ENCODE measurements at places on chromosomes 7 and 10.

DNA sequence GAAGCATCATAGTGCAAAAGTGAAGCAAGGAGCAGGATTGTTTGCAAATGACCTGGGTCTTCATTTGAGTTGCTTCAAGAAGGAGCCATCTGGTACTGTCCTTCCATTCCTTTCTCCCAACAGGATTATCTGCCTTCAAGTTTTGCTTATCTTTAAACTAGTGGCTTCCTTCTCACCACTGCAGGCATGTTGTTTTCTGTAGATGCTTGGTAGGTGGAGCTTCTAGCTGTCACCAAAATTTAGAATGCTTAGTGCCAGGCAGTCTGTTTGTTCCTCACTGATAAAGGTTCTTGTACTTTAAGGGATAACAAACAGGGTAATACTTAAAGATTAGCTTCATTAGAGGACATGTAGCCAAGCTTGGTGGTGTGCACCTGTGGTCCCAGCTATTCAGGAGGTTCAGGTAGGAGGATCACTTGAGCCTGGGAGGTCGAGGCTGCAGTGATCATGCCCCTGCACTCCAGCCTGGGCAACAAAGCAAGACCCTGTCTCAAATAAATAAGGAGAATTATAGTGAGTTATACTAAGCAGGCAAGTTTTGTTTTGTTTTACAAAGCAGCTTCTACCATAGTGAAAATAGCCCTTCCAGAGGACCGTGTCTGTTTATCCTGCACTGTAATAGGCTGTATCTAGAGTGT is 5.7 kb downstream of the ARL5B start:
- DNase-seq, result no peak

- no peak for DNase-seq
Measured at GRCh38 chr10:78258323-78259030, 224.8 kb downstream of the RPS24 start.

GRCh38 chr7:6646465-6646864 is 9.3 kb downstream of the ZNF316 start:
- DNase-seq, result no peak

GRCh38 chr10:113735913-113736312 is 15.6 kb upstream of the PLEKHS1 start:
- no peak for DNase-seq

DNA sequence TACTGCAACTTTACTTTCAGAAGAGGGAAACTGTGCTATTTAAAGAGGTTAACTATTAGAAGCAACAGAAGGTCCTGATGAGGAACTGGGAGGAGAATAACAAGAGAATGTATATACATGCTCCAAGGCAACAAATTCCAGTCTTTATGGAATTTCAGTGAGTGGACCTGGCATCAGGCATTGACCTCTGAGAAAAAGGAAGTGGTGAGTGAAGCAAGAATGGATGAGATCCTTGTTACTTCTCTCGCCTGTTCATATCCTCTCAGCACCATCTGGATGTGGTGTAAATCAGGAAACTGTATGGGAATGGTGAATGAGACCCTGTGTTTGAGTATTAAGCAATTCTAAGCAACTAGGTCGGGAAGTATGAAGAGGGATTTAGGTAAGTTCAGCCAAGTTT is 30.3 kb upstream of the KBTBD2 start:
- peak; percentile 43 for DNase-seq

DNA sequence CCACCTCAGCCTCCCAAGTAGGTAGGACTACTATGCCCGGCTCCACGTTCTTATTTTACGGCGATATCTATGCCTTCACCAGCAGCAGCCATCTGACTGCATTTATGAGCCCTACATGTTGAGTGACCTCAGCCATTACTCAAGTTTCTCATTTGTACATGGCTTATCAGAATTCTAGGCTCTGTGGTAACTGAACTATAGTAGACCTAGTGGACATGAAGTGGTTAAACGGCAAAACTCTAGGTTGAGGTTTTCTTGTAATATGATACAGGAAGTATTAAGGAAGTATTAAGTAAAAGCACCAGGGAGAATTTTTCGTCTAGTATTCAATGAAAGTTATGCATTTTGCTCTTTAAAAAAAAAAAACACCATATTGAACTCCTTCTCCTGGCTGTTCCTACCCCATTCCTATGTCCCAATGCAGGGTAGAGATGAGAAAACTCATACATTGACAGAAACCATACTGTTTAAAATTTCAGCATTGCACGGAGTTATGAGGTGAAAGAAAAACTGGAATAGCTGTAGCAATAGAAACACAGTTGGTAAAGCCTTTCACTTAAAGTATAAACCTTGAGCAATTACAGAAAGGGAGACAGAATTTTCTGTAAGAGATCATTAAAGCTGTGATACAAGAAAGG is 39.8 kb upstream of the EPC1 start:
- DNase-seq, result peak; percentile 95

DNA sequence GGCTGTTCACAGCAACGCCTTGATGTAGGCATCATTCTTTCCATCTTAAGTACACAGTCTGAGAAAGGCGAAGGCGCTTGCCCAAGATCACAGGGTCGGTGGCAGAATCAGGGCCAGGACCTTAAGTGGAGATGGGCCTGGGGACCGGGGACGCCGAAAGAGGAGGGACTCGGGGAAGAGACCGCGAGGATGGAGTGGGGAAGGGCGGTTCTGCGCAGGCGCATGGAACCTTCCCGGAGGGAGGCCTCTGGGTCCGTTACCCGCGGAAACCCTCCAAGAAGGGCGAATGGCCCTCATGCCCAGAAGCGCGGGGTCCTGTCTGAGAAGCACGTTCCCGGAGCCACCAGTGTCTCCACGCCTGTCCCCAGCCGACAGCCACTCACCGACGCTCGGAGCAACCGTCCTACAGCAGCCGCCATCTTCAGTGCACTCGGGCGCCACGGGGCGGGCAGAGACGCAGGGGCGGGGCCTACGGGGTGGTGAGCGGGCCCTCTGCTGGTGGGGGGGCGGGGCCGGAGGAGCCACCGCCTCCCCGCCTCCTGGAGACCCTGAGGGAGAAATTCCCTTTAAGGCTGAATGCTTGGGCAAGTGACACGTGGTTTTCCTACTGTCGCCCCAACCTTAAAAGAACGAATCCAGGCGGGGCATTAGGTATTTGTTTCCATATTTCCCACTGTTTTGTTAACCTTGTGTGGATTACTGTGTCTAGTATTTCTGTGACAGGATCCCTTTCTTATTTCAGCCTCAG is at the start of gene PRDX3:
PRDX3 (minus strand) TSS at position 441 of the 748 bp plus-strand sequence; CDS start at position 419, 22 bp downstream.
- DNase-seq, result peak; percentile 94

GRCh38 chr10:4075443-4075842 is 290.4 kb upstream of the KLF6 start:
- no peak for DNase-seq

- DNase-seq, result no peak
Measured at GRCh38 chr7:20354610-20355528, 24.2 kb downstream of the ITGB8 start.

GRCh38 chr10:92550924-92551323 is 23.0 kb downstream of the IDE start:
- DNase-seq, result no peak

DNA sequence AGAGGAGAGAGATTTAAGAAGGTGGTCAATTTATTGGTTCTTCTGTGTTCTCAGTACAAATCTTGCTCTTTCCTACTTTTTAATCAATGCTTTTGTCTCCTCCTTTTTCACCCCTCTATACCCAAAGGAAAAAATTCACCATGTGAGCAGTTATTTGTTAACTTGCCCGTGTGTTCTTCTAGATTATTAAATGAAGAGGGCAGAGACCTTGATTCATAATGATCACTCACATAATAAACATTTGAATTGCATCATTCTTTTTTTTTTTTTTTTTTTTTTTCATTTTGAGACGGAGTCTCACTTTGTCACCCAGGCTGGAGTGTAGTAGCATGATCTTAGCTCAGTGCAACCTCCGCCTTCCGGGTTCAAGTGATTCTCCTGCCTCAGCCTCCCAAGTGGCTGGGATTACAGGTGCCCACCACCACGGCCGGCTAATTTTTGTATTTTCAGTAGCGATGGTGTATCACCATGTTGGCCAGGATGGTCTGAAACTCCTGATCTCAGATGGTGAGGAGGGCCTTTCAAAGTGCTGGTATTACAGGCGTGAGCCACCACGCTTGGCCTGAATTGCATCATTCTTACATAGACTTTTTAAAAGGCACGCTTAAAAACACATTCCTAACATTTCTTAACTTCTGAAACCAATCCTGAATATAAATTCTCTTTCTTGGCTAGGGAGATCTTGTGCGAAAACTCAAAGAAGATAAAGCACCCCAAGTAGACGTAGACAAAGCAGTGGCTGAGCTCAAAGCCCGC is 3.6 kb downstream of the GARS1 start:
- no peak for DNase-seq

DNA sequence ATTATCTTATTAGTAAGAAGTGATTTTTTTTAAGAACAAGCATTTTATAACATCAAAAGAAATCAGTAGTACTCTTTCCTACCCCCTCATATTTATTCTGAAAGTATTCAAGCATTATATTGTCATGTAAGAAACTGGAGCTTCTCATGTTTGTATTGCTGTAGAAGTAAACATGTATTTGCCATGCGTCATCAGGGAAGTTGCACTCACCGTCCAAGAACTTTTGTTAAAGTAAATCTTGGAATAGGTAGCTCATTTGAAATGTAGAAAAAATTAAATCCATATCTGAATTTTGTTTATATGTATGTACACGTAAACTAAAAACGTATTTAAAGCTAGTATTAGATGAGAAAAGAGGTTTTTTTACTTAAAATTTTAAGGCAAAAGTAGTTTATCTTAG is 96.8 kb downstream of the PTEN start:
- no peak for DNase-seq

DNA sequence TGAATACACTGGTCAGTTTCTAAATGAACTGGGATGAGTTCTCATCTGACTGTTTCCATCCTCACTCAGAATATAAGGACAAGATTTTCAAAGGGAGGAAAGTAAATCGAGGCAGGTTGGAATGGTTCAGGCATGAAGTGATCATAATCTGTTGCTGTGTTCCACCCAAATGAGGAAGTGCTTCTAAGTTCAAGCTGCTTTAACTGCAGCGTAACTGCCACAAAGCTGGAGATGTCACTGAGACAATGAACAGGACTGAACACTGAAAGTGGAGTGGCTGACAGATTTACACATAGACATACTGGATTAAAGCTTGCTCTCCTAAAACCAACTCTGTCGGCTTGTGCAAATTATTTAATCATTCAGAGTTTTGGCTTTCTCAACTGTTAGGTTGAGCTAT is 66.6 kb downstream of the GPR37 start:
- peak; percentile 13 for DNase-seq

DNA sequence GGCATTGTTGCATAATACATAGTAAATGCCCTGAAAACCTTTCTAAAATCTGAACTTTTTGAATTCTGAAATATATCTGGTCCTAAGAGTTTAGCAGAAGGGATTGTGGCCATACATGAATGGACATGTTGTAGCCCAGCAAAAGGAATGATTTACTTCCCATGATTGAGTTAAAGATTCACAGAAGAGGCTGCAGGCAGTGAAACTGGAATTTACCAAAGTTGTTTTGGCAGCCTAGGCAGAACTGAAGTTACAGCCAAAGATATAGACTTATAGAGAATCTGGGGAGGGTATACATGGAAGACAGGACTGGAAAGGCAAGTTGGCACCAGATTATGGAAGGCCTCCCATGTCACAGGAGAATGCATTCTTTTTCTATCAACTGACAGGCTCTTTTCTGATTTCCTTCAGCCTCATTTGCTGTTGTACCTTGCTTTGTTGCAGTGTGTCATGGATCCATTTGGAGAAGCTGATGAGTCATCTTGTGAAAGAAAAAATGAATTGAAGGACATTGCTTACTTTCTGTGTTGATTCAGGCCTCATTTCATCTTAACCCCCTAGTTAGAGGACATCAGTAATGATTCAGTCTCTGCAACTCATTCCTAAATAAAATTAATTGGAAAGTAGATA is 356.2 kb upstream of the LRGUK start:
- no peak for DNase-seq

DNA sequence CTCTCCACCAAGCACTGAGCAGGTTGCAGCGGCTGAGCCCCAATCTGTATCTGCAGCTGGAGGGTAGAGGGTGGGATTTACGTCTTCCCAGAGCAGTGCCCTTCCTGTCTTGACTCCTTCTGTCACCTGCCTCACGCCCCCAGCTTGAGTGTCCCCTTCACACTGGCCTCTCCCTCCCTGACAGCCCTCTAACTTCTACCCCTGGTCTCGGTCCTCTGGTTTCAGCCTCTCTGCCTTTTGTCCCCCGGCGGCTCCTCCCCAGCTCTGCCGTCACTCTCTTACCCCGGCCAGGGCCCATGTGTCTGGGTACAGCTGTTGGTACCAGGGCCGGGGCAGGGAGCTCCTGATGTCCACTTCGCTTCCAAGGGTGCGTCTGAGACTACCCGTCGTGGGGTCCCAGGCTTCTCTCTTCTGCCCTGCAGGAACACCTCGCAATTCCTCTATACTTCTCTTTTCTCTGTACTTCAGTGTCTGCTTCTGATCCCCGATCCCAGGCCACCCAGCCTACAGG is 654 bp downstream of the MUC3A start:
- no peak for DNase-seq

- DNase-seq, result no peak
Measured at GRCh38 chr10:79305988-79306387, 41.3 kb upstream of the PPIF start.

DNA sequence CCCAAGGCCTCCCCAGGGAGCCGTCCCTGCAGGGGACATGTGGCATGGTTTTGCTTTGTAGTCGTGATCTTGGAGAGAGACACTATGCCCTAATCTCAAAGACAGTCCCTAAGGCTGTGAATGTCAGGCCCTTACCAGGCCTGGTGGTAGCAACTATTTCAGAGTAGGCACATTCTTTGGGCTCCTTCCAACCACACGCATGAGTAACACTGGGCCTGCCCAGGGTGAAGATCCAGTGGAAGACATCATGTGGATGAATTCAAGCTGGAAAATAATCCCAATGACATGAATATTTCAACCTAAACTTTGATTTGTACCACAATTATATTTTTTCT is 39.5 kb upstream of the INSIG1 start:
- DNase-seq, result no peak

DNA sequence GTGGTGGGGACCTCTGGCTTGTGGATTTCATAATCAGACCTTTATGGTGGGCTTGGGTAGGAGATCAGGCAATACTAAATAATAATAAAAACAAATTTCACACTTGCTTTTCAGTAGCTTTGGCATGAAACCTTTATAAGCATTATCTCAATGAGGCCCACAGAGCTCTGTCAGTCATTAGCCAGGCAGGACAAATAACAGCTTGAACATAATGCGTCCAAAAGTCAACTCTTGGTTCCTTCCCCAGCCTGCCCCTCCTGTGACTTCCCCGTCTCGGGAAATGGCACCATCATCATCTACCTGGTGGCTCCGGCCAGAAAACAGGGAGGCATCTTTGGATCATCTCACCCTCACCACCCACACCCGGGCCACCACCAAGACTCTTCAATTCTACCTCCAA is 40.8 kb downstream of the KCTD7 start:
- DNase-seq, result no peak

DNA sequence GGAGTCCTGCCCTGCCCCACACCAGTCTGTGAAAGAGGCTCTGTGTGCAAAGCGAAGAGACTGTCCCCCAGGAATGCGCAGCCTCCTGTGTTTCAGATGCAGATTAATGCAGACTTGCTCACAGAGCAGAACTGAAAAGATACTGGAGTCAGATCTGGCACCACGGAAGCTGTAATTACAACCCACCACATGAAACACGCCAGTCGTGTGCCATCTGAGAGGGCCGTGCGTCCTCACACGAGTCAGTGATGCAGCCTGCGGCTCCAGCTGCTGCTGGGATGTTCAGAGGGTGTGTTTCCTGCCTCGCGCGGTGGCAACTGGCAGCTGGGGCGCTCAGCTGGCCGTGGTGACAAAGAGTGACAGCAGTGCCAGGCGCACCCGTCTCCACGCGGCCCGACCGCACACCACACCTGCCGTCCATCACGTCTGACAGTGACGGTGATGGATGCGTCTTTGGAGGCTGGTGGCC is 50.0 kb downstream of the NKX6-2 start:
- no peak for DNase-seq
